ENCODE measurements at places on chromosomes 3 and 15.
A peak's percentile ranks its signal among the peaks of the same experiment; 100 is the strongest.

GRCh38 chr3:13346481-13347389, 73.4 kb downstream of the NUP210 start:
- no peak for DNase-seq

DNA sequence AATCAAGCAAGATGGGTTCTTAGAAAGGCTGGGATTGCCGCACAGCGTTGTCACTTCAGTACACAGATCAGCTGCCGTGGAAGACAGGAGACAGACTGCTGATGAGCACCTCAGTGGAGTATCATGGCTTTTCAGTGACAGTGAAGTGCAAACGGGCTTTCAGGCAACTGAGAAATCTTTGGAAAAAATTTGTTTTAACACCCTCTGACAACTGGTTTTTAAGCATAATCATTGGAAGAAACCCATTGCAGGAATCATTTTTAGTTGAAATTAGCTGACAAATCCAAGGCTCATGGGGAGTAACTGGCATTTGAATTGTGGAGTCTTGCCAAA, 418.8 kb downstream of the OTOL1 start:
- no peak for DNase-seq

GRCh38 chr15:93274257-93274656, 185.2 kb upstream of the RGMA start:
- no peak for DNase-seq

DNA sequence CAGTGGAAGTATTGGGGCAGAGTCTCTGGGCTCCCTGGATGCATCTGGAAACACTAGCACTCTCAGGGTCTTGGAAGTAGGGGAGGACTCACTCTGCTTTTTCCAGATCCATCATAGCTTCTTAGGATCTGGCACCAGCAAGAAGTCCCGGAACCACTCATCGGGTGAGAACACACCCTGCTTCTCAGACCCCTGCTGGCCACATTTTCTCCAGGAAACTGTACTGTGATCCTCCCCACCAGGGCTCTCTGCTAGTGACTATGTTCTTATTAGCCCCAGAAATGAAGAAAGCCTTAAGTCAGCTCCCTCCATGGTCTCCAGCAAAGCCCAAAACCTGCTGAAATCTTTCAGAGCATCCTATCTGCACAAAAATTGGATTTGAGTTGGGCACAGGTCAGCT, 197.3 kb upstream of the GADL1 start:
- DNase-seq = no peak

DNA sequence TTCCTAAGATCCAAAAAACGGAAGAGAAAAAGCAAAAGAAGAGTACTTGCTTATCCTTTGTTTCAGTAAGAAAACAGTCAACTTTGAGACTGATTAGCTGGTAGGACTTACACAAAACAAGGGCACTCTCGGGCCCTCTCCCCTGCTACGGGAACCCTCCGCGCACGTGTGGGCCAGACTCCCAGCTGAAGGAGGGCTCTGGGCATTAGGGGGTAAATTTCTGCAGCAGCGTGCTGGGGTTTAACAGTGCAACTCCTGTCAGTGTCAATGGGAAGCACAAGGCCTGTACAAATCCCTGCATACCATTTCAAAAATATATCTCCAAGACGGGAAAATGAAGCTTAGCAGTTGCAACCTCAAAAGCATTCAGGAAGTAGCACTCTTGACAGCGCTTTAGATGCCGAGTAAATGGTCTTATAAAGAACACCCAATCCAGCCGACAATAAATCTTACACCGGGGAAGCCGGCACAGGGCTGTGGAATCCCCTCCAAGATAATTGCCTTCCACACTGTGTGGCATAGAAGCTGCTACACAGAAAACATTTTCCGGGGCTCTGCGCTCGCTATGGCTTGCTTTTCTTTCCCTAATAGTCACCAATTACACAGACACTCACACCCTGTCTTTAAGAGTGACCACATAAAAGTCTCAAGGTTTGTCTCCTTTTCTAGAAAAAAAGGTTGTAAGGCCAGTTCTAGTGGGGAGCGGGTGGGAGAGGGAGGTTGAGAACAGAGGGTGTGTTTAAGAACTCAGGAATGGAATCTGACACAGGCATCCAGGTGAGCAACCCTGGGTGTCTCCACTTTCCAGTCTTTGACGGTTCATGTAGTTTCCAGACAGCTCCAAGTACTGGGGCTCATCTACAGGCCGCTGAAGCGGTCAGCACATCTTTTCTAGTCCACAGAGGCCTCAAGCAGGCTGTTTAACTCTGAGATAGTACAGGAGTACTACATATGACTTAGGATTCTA, 512.7 kb downstream of the FOXP1 start:
- no peak for DNase-seq

DNA sequence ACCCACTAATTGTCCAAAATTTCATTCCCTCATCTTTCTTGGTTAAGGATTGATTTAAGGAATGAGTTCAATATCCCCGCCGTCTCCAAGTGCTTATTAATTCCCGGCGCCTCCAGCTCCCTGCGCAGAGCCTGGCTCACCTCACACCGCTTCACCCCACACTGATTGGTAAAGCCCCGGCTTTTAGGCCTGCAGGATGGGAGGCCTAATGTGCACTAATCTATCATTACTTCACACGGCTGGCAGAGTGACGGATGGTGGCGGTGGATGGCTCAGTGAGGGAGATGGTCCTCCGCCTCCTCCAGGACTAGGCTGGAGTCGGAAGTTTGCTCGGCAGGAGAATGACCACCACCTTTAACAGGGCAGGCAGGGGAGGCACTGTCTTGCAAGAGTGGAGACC, 81.7 kb downstream of the MEGF11 start:
- no peak for DNase-seq

DNA sequence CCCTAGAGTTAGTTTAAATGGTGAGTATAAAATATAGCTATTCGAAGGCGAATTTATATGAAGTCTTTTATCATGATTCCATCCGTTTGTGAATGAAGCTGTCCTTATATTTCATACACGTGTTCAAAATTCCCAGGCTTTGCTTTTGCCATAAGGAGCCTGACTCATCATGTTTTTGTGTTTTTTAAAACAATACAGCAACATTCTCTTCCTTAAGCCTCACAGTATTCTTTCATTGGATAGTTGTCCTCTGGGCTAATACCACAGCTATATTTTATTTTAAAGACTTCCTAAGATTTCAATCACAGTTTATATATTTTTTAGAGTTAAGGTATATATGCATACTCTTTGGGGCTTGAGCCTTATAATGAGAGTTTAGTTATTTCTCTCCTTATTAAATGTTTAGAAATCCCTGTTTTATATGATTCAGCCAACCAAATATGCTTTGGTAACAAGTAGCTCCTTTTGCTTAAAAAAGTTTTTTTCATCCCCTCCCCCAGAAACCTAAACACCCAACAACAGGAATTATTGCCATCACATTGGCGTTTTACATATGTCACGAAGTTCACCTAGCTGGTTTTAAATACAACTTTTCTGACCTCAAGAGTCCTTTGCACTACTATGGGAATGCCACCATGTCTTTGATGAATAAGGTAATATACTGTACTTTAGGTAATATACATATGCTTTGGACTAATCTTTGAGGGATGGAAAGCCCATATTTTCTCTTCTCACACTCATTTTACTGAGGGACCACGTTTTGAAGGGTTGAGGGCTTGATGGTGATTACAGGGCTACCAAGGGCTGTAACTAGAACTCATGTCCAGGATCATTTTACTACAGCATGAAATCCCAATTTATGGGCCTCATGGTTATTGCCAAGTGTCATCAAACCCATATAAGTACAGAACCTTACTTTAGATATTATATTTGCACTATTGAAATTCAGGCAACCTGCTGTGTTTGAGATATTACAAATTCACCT, 28.5 kb downstream of the ST3GAL6 start:
- DNase-seq = no peak

GRCh38 chr3:117172426-117172825, 462.8 kb downstream of the TUSC7 start:
- DNase-seq = no peak

DNA sequence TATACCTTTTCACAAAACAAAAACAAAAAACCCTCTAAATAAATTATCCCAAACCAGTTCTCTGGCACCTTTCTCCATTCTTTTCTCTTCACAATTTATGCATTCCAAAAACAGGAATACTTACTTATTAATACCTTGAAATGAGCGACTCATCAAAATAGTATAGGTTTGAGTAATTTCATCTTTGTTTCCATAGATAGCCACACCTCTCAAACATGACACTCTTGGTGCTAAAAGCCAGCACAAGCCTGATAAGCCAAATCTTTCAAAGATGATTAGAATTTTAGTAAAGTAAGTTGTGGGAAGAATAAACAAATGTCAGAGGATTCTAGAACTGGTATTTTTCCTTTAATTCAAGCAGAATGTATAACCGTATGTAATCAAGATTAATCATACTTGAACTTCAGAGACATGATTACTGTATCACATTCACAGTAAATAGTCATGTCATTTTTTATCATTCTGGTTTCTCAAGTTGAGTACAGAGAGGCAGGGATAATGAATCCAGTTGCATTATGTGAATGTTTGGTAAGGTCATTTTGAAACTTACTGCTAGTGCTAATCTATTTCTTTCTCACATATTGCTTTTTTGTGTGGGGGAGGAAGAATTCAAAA, 12.1 kb upstream of the WDR5B start:
- no peak for DNase-seq

DNA sequence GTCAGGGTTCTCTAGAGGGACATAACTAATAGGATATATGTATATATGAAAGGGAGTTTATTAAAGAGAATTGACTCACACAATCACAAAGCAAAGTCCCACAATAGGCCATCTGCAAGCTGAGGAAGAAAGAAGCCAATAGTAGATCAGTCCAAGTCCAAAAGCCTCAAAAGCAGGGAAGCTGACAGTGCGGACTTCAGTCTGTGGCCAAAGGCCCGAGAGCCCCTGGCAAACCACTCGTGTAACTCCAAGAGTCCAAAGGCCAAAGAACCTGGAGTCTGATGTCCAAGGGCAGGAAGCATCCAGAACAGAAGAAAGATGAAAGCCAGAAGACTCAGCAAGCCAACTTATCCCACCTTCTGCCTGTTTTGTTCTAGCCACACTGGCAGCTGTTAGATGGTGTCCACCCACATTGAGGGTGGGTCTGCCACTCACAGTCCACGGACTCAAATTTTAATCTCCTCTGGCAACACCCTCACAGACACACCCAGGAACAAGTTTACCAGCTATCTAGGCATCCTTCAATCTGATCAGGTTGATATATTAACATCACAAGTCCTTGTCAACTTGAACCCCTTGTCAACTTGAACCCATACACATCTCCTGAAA, 54.2 kb upstream of the ACAD9 start:
- no peak for DNase-seq

- DNase-seq = peak; percentile 21
These were observed 55.6 kb downstream of the CGGBP1 start for GRCh38 chr3:88003115-88003755.

DNA sequence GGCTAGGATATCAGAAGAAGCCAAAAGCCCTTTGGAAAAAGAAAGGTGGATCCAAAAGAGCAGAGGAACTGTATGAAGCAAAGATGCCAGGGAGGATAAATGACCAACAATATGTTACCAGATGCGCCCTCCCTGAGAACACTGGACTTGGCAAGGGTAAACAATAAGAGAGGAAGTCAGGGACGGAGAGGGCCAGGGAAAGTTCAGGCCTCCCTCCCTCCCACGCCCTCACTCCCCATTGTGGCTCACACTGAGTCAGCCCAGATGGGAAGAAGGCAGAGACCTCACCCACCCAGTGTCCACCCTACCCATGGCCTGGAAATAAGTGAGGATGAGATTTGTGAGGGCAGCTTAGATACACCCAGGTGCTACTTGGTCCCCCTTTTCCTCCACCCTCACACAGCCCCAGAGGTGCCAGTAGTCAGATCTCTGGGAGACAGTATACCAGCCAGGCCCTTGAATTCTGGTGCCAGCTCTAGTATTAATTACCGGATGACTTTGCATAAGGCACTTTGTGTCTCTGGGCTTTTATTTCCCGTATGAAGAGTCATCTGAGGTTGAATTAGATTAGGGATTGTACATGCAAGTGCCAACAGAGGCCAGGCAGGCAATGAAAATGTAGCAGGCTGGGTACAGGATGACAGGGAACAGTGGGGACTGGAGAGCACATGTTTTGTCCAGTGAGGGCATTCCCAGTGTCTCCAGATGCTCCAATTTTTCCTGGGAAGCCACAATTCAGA, 35.1 kb upstream of the FRMD4B start:
- DNase-seq = no peak

GRCh38 chr15:85470563-85471271, 90.3 kb downstream of the AKAP13 start:
- no peak for DNase-seq

GRCh38 chr3:191176038-191176785, 22.8 kb upstream of the OSTN start:
- no peak for DNase-seq

GRCh38 chr3:68239542-68239941, 585.1 kb upstream of the SUCLG2 start:
- DNase-seq = no peak

DNA sequence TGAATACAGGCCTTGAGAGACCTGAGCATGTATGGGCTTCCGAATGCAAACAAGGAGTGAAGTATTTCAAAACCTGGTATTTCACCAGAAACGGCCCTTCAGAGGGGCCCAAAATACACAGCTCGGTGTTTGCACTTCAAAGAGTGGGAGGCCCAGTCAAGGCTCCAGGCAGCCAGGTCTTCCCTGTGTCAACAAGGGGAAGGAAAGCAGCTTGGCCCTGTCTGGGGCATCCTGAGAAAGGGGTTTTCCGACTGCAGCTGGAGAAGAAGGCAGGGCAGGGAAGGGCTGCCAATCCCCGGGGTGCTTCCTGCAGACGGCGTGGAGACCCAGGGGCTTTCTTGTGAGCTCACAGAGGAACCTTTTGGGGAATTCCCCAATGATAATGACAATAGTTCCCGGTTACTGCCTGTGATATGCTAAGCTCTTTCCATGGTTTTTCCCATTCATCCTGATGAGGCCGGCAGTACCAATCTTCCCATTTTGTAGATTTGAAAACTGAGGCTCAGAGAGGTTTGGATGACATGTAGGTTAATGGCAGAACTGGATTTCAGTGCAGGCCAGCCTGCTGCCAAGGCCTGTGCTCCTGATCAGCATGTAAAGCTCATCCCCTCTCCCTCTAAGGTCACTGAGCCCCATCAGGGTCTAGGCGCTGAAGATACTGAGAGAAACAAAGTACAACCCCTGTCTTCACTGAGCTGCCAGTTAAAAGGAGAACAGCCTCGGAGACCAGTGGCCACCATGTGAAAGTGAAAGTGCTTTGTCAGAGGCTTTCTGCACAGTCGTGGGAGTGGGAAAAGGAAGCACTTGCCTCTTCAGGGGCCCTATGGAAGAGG, 43.0 kb upstream of the TLE3 start:
- no peak for DNase-seq

DNA sequence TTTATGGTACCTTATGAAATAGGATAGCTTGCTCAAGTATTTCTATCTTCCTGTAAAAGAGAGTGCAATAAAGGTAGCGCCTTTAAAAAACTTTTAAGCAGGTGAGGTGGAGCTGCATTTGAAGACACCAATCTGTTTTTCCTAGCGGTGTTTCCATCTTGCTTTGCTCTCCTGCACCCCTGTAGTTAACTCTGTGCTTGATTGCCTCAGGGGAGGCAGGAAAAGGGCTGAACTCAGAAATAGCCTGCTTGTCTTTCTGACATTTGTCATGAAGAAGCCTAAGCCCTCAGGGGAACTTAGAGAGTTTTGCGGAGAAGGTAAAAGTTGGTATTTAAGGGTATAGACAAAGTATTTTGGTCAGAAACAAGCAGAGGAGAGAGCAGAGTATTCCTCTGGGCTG, 63.0 kb upstream of the TPRG1 start:
- no peak for DNase-seq

Measured in fibroblast of skin of left quadriceps (primary cell).